Central memory CD4-positive, alpha-beta T cell (primary cell): ENCODE measurements at places on chromosomes 1 and 21.

DNA sequence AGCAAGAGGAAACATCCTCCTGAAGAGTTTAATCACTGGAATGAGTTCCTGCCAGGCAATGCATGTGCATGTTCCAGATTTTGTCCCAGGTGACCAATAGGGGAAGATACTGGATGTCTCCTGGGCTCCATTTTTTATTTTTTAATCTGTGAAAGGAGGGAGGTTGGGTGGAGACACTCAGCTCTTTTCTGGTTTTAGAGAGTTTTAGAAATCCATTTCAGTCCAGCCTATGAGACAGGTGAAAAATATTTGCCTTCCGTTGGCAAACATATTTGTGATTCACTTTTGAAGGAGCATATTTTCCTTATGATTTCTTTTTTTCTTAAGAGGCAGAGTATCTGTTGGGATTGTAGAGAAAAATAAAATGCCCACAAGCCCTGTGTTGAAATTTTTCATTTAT lies 70.7 kb downstream of the ABCA4 start:
- no peak for DNase-seq

GRCh38 chr1:234216116-234216703 lies 157.0 kb upstream of the COA6 start:
- no peak for DNase-seq

GRCh38 chr1:17922833-17923232 lies 167.7 kb downstream of the ACTL8 start:
- DNase-seq: no peak

DNA sequence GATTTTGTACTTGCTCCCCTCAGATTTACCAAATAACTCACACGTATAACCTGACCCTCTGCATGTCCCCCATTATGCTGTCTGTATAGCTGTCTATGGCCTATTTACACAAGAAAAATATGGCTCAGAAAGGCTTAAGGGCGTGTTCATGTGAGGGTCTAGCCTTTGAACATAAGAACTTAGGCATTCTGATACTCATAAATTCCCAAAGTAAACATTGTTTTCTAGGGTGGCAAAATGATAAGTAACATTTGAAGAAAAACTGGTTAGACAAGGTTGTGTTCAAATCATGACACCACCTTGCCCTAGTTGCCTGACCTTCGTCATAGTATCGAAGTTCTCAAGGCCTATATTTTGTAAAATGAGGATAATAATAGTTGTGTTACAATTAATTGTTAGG lies 394.6 kb downstream of the LRRIQ3 start:
- no peak for DNase-seq

GRCh38 chr1:154879038-154879421 lies 8.9 kb upstream of the KCNN3 start:
- no peak for DNase-seq

DNA sequence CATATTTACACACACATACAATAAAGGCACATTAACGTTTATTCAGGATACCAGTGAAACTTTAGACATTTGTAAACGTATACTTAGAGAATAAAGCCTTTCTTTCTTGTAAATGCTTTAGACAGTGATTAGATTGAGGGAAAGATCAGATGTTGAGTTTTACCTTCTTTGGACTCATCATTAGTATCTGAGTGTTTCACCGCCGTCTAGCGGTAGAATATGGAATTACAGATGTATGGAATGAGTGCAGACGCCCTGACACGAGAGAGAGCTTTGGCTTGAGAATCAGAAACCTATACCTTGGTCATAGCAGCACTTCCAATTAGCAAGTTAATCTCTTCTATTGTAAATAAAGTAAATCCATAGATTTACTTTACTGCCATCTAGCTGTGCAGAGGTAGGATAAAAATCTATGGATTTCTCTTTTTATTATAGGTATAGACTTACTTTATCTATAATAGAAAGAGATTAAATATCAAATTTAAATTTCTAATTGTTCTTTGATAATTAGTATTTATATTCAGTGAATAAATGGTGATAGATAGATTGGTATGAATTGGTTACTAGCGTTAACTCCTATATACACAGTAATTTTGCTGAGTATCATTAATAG lies 12.6 kb downstream of the FLG2 start:
- DNase-seq: peak; percentile 47

DNA sequence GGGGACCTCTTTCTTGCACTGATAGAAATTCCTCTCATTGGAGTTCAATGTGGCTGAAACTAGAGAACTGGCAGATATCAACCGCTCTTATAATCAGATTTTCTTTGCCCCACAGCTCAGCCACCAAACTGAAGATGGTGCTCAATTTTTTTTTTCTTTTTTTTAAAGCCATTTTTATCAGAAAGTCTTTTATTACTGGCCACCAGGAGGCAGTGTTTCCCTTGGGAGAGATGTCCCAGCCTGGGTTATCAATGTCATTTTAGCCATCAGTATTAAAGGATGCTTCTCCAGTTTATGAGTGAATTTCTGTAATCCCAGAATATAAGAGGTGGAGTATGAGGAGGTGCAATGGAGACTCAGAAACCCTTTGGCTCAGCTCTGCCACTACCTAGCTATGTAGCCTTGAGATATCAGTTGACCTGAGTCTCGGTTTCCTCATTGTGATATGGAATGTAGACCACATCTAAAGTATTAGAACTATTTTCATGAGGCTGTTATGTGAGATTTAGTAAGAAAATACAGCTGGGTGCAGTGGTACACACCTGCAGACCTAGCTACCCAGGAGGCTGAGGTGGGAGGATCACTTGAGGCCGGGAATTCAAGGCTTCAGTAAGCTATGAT lies 27.6 kb downstream of the CD244 start:
- DNase-seq: peak; percentile 56

DNA sequence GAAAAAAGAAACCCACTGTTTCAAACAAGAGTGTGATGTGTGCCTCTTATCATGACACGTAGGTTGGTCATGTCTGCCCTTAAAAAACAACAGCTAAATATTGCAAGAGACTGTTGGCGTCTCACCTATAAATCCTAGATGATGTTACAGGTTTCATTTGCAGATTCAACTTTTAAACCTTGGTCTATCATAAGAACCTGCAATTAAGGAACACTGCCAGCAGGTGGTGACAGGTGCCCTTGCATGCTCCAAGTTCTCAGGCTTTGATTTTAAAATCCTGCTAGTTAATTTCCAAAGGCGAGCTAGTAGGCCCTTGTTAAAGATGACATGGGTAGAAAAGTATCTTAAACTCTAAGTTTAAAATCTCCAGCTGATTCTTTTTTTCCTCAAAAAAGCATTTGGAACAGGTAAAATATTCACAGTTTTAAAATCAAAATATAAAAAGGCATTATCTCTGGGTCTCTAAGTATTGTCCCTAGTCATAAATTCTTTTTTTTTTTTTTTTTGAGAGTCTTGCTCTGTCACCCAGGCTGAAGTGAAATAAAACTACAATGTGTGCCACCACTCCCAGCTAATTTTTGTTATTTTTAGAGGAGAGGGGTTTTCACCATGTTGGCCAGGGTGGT lies 39.1 kb downstream of the CLSTN1 start:
- DNase-seq: peak; percentile 69

GRCh38 chr21:45917241-45917640 lies 64.3 kb upstream of the COL6A1 start:
- DNase-seq: no peak

DNA sequence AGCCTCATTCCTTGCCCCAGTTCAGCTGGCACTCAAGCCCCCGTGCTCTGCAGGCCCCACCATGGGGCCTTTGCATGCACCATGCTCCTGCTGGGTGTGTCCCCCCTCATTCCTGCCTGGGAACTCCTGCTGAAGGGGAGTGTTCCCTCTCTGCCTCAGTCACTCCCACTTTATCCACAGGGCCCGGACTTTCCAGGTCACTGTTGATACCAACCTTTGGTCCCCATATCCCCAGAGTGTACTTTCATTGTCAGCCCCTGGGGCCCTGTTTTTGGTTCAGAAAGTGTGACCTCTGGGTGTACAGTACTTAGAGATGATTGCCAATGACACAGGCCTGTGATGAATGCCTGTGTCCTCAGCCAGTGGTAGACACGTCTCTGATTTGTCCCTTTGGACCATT lies 2.9 kb downstream of the TTC22 start:
- DNase-seq: no peak

- no peak for DNase-seq
Measured at GRCh38 chr1:172254521-172255222, 165.8 kb upstream of the C1orf105 start.

DNA sequence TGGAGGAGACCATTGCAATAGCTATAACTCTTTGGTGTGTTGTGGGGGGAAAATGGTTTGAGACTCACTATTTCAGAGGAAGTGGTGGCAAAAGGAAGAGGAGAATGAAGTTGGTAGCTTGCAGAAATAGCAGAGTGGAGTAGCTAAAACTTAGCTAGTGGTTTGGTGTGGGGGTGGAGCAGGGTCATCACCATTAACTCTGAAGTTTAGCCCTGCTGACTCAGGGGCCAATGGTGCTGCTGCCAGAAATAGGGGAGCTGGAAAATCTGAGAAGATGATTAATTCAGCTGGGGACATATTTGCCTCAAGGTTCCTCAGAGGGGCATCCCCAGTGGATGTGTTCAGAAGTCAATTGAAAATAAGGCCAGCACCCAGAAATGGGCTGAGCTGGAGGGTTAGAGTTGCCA lies 65.4 kb downstream of the RUNX1 start:
- no peak for DNase-seq

GRCh38 chr1:222792744-222793143 lies 22.1 kb upstream of the DISP1 start:
- peak; percentile 9 for DNase-seq

DNA sequence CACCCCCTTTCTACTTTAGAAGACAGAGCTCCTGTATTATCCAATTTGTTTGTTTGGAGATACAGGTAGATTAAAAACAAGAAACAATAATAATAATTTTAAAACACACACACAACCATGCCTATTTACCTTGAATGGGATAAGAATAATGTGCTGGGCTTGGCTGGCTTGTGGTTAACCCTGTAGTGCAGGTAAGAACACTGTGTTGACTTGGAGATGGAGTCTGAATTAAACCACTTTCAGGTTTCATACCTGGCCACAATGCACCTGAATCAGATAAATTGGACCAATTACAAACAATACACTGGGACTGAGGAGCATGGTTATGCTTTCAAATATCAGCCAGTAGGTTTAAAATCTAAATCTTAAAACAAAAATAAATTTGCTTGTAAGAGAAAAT lies 60.8 kb downstream of the EYA3 start:
- no peak for DNase-seq

DNA sequence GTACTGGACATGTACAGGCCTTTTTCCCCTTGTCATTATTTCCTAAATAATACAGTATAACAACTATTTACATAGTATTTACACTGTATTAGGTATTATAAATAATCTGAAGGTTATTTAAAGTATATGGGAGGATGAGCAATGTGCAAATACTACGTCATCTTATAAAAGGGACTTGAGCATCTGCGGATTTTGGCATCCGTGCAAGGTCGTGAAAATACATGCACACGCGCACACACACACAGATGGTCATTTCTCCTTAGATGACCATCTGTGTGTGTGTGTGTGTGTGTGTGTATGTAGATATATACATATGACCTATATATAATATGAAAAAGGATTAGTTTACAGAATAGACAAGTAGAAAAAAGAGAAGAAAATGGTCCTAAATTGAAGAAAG lies 15.4 kb downstream of the ALG14 start:
- DNase-seq: no peak

DNA sequence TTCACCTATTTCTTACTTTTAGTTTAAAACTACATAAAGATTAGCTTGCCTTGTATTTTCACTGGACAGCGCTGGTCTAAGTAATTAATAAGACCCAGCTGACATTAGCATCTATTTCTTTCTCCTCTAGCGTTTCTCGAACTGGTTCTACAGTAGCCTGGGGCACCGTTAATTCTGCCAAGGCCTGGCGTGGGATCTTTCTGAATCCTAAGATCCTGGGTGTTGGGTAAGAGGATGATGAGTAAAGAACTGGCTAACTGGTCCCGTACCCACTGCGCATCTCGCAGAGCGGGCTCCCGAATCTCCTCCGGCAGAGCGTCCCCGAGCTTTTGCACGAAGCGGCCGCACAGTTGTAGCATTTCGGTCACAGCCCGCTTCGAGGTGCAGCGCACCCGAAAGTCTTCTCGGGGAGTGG lies 309 bp downstream of the NSL1 start:
- no peak for DNase-seq

DNA sequence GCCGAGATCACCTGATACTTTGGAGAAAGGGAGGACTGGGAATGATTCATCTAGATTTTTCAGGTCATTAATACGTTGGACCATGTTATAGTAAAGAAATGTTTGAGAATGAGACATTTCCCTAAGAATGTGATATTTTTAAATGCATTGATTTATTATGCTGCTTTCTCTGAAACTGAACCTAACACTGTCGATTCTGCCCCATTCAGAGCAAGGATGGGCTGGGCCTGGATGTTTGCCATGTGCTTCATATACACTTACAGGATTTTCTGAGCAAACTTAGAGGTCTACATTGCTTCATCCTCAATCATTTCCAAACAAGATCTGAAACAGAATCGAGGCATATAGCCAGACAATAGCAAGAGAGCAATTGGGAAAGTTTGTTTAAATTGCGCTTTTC lies 183.3 kb downstream of the CRB1 start:
- DNase-seq: no peak
